ENCODE measurements at places on chromosomes 5 and 9.

- DNase-seq, result no peak
Observed at GRCh38 chr5:53991942-53992341, 318.4 kb downstream of the ARL15 start.

DNA sequence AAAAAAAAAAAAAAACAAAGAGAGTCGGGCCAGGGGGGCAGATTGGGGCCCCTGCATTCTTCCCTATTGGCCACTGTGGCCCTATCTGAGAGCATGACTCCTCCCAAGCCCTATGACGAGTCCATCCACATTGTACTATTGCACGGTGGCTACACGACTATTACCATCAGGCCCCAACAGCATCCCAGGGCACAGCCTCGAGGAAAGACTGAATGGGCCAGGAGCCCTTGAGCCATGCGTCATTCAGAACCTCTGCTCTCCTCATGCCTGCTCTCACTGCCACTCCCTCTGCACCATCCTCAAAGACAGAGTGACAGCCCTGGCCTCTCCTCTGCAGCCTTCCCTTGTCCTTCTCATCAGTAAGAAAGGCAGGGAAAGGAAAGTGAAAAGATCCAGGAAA, 20.2 kb upstream of the ORM1 start:
- no peak for DNase-seq

DNA sequence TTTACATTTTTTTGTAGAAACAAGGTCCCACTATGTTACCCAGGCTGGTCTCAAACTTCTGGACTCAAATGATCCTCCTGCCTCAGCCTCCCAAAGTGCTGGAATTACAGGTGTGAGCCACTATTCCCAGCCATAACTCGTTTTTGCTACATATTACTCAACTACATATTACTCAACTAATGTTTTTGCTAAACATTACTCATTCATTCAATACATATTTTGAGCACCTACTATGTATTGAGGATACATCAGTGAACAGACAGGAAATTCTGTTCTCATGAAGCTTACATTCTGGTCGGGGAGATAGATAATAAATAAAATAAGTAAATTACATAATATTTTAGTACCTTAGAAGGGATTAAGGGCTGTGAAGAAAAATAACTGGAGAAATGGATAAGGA, 34.9 kb upstream of the STOM start:
- DNase-seq, result no peak

- no peak for DNase-seq
Observed at GRCh38 chr5:97499605-97500004, 316.6 kb upstream of the RIOK2 start.

- DNase-seq, result peak; percentile 46
Observed at GRCh38 chr9:116860509-116861120, 173.5 kb downstream of the TRIM32 start.

- DNase-seq, result no peak
Observed at GRCh38 chr9:72648324-72649126, 127.1 kb downstream of the TMC1 start.

DNA sequence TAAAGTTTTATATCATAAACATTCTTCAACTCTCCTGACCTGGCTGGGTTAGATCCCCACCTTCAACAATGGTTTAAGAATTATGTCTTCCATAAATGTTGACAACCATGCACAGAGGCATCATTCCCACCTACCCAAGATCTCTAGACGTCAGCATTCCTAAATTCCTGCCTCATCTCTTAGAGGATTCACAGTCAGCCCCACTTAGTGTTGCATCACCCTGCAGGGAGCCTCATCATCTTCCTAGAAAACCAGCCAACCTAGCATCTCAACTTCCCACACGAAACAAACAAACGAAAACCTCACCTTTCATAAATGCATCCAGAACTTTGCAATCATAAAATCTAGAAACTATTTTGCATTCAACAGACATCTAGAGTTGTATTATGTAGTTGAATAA, 816.1 kb upstream of the C9orf72 start:
- no peak for DNase-seq

GRCh38 chr5:41193456-41194205, 19.7 kb downstream of the C6 start:
- no peak for DNase-seq

DNA sequence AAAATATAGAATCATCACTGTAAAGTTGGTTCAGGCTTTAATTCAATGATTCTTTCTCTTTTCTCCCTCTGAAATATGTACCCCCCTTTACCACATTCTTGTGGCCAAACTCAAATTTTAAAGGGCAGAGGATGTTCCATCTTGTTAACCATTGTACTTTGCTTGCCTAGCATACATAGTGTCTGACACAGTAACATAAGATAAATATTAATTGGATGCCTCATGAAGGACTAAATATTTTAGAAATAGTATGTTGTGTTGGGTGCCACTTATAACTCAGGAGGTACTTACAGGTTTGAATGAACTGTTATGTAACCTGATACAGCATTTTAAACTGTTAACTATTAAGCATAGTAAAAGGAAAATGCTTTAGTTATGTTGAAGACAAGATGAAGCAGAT, 71.5 kb downstream of the NIPBL start:
- DNase-seq, result no peak

DNA sequence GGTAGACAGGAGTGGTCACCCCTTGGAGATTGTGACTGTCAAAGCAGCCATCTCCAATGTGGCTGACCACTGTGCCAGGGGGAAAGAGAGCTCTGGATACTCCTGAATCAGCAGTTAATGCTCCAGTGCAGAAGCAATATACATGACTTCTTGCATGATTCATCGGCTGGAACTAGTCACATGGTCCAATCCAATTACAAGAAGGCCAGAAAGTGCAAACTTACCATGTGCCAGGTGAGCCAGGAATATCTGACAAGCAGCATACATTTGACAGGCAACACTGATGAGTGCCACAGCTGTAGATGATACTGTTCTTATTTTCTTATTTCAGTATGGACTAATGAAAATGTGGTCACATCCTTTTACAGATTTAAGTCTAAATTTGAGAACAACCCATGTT, 440.0 kb upstream of the MPDZ start:
- no peak for DNase-seq

GRCh38 chr5:55638455-55638854, 73.7 kb downstream of the SLC38A9 start:
- no peak for DNase-seq

- DNase-seq, result no peak
Observed at GRCh38 chr9:116166713-116167112, 13.1 kb downstream of the PAPPA start.

DNA sequence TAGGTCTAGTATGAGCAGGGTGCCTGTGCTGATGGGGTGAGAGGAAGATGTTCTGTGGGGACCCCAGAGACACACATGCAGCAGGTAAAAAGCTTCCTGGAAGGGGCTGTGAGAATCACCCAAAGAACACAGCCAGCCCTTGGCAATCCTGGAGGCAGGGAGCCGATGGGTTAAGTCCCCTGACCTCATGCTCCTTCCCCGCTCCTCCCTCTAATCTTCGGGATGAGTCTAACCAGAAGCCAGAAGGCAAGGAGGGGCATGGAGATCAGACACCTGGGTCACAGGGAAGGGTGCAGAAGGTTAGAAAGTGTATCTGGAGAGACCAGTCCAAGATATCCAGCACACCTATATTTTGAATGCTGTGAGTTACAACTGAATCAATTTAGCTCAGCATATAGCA, 274.1 kb upstream of the PAPPA start:
- DNase-seq, result no peak

DNA sequence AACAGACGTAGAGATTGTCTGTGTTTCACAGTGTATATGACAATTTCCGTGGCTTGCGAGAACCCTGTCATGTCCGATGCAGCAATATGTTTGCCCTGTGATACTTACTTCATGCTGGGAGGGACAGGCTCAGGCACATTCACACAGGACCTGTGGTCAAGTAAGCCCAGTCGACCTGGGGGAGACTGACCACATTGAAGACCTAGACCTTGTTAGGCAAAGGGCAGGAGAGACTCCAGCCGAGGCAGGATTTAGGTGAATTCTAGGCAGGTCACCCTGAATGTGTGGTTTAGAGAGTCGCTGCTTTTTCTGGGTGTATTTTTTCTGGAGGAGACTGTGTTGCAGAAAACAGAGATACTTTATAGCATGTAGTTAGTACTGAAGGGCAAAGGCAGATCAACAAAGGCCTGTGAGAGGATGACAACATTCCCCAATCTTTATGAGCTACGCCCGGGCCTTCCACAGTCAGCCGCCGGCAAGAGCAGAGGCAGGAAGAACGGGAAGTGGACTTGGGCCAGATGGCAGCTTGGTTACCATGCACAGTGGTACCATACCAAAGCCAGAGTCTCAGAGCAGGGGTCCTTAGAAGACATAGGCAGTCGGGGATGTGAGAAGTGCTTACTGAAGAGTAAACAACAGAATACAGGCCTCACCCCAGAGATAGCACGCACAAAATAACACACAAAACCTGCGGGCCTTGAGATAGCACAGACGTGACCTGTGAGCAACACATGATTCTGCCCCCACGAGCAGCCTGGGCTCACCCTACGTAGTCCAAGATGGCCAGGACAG, 220.7 kb downstream of the CACNA1B start:
- DNase-seq, result no peak

DNA sequence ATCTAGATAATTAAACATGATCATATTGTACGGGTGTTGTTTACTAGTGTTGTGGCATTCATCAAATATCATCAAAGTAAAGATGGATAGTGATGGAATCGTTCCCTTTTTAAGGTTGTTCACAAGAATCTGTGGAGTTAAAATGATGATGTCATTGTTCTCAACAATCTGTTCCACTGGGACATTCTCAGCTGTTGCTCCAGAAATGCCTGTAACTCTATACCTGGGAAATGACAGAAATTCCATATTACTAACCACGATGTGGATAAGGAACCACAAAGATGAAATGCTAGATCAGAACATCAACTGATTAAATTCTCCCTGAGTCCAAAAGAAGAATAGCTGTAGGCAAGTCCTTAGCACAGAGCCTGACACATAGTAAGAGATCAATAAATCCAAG, 38.0 kb downstream of the RIGI start:
- no peak for DNase-seq

DNA sequence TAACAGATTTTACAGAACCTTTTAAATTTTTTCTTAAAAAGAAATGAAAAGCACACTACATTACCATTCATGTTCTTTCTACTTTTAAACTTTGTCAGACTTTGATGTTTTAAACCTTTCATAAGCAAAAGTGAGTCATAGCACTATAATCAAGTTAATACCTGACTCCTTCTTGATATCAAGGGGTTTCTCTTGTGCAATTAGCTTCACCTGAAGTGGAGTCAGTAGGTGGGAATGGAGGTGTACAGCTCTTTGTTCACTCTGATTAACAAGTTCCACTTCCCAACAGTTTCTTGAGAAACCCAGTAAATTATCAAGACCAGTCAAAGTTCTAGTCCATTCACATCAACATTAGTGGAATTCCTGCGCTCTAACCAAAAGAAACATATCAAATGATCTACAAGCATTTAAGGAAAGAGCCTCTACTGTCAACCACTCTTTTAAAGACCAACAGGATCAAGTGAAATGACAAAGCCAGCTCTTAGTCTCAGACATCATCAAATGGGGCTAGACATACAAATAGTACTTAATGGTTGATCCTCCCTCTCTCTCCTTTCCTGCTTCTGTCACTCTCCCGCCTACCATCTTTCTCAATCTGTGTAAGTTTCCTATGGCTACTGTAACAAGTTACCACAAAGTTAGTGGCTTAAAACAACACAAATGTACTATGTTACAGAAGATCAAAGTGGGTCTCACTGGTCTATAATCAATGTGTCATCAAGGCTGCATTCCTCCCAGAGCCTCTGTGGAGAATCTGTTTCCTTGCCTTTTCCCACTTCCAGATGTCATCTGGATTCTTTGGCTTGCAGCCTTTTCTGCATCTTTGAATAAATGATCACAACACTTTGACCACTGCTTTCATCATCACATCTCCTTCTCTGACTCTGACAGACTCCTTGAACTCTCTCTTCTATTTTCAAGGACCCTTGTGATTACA, 68.0 kb downstream of the HINT1 start:
- DNase-seq, result no peak

DNA sequence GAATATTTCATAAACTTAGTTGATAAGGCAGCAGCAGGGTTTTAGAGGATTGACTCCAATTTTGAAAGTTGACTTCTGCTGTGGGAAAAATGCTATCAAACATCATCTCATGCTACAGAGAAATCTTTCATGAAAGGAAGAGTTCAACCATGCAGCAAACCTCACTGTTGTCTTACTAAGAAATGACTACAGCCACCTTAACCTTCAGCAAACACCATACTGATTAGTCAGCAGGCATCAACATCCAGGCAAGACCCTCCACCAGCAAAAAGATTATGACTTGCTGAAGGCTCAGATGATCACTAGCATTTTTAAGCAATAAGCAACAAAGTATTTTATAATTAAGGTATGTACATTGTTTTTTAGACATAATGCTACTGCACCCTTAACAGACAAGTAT, 7.6 kb downstream of the TMEM174 start:
- DNase-seq, result no peak

GRCh38 chr5:29963956-29964355, 1229.5 kb upstream of the CDH6 start:
- no peak for DNase-seq

- no peak for DNase-seq
Observed at GRCh38 chr9:123305879-123306278, 37.5 kb upstream of the STRBP start.

- DNase-seq, result no peak
Observed at GRCh38 chr5:118115791-118116190, 872.6 kb downstream of the DTWD2 start.

DNA sequence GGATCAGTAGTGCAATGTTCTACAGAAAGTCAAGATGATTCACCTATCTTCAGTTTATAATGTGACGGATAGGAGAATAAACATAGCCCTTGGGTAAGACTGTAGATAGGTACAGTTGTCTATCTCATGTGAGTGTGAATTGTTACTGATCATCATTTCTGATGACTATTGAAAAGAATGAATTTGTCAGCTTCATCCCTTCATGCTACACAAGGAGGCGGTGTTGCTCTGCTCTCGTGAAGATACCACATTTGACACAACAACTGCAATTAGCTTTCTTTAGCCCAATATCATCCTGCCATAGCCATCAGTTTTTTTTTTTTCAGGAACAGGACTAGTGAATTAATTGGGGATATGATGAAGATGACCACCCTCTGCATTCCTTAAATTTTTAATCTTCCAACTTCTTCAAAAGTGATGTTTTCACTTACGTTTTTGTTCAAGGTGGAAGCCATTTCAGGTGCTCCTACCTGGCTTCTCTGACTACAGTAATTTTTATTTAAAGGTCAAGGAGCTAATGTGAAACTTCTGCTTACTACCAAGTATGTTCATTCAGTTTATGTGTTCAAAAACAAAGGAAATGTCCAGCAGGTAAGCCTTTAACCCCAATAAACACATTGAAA, 152.9 kb upstream of the MOCS2 start:
- no peak for DNase-seq

DNA sequence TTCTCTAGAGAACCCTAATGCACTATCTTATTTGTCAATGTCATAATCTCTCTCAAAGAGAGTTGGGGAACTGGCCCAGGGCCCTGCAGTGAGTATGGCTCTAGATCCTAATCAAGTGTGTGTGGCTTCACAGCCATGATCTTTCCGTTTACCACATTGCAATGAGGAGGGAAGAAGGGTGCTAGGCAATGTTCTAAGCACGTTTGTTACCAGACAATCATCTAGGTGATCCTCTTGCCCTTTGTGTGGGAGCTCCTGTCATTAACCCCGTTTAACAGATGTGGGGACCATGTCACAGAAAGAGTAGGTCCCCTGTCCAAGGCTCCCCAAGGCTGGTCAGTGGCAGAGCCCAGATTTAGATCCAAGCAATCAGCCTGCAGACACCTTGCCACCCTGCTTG, 128.2 kb upstream of the IRX4 start:
- DNase-seq, result no peak

- no peak for DNase-seq
Observed at GRCh38 chr9:15372455-15372854, 50.2 kb upstream of the SNAPC3 start.

All from GM13977 (cell line).